Suprapubic skin (tissue), 4 donors: ENCODE measurements at places on chromosomes 4 and X. TPM values are rescaled to one million over a fixed set of nuclear protein-coding genes. Genes with fewer than 3 reads are reported as not detected.
A peak's percentile ranks its signal among the peaks of the same experiment; 100 is the strongest.

The FGFR3 gene
- total RNA-seq, result 771 TPM

- H3K4me1 ChIP-seq, result no peaks in the 10 kb centered on the region
- no peak overlapping the region for H3K4me3 ChIP-seq
- no peak overlapping the region for H3K27ac ChIP-seq
Measured at GRCh38 chrX:7647831-7648230, 195.1 kb upstream of the VCX start.

DNA sequence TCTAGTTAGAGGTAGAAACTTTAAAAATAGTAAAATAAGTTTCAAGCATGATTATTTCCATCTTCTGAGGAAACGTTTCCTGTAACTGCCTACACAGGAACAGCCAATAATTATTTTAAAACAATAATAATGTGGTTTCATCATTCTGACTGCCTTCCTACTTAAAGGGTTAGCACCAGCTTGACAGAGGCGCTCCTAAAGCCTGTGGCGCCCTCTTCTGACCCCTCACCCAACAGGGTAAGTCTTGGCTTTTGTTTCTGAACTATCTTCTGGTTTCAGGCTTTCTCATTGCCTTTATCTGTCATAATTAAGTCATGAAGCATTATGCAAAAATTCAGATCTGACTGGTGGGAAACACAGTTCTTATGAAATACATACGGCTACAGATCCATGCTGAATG lies 96.7 kb downstream of the ITM2A start:
- no peaks in the 10 kb centered on the region for H3K36me3 ChIP-seq
- no peak for DNase-seq
- H3K4me3 ChIP-seq, result no peak overlapping the region
- H3K4me1 ChIP-seq, result no peaks in the 10 kb centered on the region
- H3K27me3 ChIP-seq, result no peaks in the 10 kb centered on the region

The S100G gene
- not detected for total RNA-seq

- H3K27me3 ChIP-seq, result no peaks in the 10 kb centered on the region
- no peak overlapping the region for H3K27ac ChIP-seq
- DNase-seq, result no peak
- no peaks in the 10 kb centered on the region for H3K36me3 ChIP-seq
- no peaks in the 10 kb centered on the region for H3K4me1 ChIP-seq
Measured at GRCh38 chr4:26468283-26468949, 21.9 kb downstream of the CCKAR start.

DNA sequence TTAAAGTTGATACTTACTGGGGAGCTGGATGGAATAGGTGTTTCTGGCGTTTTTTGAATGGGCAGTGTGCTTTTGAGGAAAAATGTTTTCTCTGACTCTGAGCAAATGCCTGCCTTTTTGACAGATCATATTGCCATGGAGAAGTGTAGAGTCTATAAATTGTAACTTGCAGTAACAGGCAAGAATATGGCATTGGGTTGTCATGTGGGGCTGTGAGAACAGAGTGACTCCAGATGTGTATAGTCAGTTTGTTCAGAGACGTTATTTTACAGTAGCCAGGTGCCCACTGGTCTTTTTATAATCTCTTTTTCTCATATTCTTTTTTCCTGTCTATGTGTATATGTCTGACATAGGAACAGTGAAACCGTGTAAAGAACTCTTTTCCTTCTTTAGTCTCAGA lies 40.8 kb downstream of the RAPGEF2 start:
- H3K4me1 ChIP-seq, result peaks cover 11% of the 10 kb centered on the region
- DNase-seq, result no peak
- H3K27ac ChIP-seq, result no peak overlapping the region
- H3K4me3 ChIP-seq, result no peak overlapping the region

The MAGEA2B gene
- not detected for total RNA-seq

The DCAF8L2 gene
- total RNA-seq, result not detected

The HEPH gene
- total RNA-seq, result 9.3 TPM

DNA sequence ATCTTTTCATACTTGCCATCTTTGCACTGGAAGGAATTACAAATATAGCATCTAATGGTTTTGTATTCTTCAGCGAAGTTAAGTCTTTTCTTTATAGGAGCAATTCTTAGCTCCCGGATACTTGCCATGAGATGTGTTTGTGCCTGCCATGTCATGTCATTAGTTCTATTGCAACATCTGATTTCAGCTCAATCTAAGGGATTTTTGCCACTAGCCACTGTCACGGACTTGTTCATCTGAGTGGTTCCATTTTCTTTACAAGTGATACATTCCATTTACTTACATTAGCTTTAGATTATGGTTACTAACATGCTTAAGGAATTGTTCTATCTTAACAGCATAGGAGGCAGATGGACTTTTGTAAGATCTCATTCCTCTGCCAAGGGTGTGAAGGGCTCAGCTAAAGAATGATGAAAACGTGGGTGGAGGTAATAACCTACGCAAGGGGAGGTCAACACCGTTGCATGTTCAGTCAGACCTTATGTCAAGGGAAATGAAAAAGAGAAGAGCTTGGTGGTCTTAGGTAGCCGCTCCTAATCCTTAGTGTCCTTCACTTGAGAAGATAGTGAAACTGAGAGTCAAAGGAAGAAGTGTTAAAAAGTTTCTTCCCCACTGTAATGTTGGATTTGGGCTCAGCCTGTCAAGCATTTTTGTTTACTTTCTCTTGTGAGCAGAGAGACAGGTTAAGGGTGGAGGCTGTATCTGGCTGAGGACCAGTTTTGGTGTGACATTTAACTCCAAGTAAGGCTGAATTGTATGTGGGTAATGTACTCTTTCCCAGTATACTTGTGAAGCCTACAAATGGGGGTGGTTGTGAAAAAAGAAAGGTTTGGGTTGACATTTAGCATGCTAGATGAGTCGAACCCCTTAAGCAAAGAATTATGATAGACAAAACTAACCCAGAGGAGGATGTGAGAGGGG lies 3.6 kb upstream of the KLHL2 start:
- no peak for DNase-seq
- H3K4me3 ChIP-seq, result no peak overlapping the region
- H3K27me3 ChIP-seq, result no peaks in the 10 kb centered on the region
- peaks cover 18% of the 10 kb centered on the region for H3K4me1 ChIP-seq
- H3K36me3 ChIP-seq, result no peaks in the 10 kb centered on the region

DNA sequence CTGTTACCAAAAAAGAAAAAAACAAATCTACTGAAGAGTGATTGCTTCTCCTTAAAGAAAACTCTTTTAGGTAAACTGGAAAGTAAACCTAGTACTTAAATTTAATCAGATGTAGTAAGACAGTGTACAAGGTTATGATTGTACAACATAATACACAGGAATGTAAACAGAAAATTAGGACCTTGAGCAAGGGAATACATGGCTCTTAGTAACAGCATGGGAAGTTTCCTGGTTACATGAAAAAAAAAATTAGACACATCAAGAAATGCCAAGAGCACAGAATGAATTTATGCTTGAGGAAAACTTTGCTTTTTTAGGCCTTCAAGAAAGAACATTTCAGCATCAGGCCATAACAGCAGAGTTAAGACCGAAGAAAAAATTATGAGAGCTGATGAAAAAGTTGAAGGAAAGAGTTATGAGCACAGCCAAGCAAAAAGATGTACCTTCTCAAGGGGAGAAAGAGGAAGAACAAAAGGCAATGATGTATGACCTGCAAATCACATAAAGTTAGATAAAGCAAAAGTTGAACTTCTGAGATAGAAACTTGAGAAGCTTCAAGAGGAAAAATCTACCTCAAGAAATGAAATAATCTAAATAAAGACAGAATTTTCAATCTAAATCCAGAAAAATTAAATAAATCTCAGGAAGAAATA lies 311.6 kb downstream of the GALNTL6 start:
- no peak overlapping the region for H3K27ac ChIP-seq
- H3K27me3 ChIP-seq, result no peaks in the 10 kb centered on the region
- H3K4me1 ChIP-seq, result no peaks in the 10 kb centered on the region
- no peak for DNase-seq
- no peaks in the 10 kb centered on the region for H3K36me3 ChIP-seq
- H3K4me3 ChIP-seq, result no peak overlapping the region

GRCh38 chr4:84035568-84035967 lies 463.5 kb downstream of the NKX6-1 start:
- no peak overlapping the region for H3K27ac ChIP-seq
- no peak for DNase-seq
- no peak overlapping the region for H3K4me3 ChIP-seq
- no peaks in the 10 kb centered on the region for H3K27me3 ChIP-seq
- H3K4me1 ChIP-seq, result no peaks in the 10 kb centered on the region

DNA sequence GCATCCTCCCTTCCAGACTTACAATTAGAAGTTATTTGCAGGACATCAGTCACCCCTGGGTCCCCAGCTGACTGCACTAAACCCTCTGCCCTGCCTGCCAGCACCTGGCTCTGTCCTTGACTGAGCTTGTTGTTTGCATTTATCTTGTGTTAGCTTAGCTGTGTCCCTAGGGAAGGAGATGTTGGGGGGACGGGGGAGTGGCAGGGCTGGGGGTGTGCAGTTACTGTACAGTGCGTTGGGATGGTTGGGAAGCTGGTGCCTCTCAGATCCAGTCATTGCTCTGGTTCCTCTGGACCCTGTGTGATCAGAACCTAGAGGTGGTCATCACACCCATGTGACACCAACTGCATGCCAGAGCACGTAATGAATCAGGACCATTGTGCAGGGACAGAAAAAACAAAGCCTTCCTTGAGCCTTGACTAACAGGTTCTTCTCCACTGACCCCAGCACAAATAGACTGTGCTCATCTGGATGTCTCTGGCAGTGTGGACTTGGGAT lies 32.7 kb upstream of the PROM1 start:
- H3K4me3 ChIP-seq, result no peak overlapping the region
- H3K36me3 ChIP-seq, result no peaks in the 10 kb centered on the region
- H3K27ac ChIP-seq, result no peak overlapping the region

DNA sequence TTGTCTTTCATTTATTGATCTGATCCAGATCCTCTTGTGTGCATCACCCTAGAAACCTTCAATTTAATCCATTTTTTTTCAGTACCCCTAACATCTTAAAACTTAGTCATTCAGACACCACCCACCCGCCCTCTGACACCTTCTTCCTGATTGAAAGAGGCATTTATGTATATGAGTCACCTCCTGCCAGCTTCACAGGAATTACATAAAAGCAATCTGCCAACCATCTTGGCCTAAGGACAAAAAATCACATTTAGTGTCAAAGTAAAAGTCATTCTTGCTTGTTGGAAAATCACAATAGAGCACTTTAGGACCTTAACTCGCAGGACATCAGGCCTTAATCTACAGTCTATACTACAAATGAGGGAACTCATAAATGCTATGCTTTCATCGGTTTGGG lies 52.1 kb downstream of the NDST3 start:
- DNase-seq, result no peak
- no peaks in the 10 kb centered on the region for H3K4me1 ChIP-seq
- no peak overlapping the region for H3K4me3 ChIP-seq
- H3K27ac ChIP-seq, result no peak overlapping the region

DNA sequence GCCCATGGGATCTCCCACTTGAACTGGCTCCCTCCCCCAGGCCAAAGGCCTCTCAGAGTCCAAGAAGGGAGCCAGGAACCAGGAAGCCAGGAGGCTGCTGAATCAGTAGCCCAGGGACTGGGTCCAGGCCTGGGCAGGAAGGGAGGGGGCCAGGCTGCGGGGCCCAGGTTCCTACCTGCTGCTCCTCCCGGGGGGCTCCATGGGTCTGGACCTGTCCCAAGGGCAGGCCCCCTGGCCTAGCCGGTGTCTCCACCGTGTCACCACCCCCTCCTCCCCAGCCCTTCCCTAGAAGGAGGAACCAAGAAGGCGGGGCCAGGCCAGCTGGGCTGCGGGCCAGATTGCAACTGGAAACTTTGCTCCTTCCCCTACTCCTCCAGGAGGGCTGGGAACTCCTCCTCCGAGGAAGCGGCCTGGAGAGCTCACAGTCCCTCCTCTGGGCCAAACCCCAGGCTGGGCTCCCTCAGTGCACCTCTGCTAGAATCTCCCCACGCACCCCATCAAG lies at the start of gene IQSEC2:
IQSEC2 (minus strand) TSS at position 264 of the 502 bp plus-strand sequence.
- DNase-seq, result peak; percentile 92
- peaks cover 24% of the 10 kb centered on the region for H3K4me1 ChIP-seq

DNA sequence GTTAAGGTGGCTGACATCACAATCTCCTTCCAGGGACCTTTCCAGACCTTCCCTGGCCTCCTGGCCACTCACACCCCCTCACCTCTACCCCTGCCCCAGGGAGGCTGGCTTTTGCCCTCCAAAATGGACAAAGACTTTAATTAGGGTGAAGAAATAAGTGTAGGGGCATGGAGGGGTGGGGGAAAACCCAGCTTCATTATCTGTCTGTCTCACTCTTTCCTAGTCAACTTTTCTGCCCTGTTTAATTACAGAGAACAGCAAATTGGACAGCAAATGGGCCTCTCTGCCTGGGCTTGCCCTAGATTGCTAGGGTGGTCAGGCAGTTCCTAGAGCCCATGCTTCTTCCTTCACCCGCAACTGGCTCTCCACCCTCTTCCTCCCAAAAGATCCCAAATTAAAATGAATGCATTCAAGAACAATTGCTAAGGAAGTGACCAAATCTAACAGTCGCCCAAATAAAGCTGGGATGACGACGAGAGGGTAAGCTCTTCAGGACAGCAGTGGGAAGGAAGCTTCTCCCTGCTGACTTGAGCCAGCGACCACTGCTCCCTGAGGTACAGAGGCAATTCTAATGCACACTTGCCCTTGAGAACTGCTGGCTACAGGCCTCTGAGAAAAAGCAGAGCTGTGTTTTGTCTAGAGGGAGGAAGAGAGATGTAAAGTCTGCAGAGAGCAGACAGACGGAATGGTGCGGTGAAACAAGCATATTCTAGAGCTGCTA lies 12.4 kb downstream of the RAI2 start:
- DNase-seq, result no peak
- H3K4me1 ChIP-seq, result peaks cover 5% of the 10 kb centered on the region
- H3K4me3 ChIP-seq, result no peak overlapping the region
- H3K27me3 ChIP-seq, result no peaks in the 10 kb centered on the region
- H3K36me3 ChIP-seq, result no peaks in the 10 kb centered on the region

DNA sequence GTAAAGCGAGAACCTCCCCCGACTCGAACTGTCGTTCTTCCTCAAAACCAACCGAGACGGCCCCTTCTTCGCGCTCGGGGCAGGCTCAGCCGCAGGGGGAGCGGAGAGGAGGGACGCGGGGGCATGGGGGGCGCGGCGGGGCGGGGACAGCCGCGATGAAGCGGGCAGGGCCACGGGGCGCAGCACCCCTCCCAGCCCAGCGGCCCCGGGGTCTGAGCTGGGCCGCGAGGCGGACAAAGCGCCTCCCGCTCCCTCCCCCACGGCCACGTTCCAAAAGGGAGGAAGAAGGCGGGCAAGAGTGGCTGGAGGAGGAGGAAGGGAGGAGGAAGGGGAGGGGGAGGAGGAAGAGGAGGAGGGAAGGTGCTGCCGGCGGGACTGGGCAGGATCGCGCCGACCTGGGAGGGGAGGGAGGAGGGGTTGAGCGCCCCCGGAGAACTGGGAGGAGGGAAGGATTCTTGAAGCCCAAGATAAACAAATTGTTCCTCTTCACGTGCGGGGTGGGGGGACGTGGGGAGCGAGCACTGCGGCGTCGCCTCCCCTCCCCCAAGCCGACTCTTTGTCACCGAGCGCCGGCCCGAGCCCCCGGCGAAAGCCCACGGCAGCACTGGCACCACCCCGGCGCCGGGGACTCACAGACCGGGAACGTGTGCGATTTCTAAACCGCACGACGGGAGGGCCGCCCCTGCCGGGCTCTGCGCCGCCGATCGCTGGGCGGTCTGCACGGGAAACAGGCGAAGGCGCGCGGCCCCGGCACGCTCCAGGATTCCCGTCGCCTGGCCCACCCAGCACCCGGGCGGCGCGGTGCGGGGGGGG lies 2.9 kb downstream of the MAML3 start:
- peak; percentile 90 for DNase-seq
- peak overlapping the region; percentile 94 for H3K27ac ChIP-seq
- H3K4me3 ChIP-seq, result peak overlapping the region; percentile 59
- H3K36me3 ChIP-seq, result no peaks in the 10 kb centered on the region
